ENCODE measurements at places on chromosomes 5 and 9. TPM values are rescaled to one million over a fixed set of nuclear protein-coding genes. Genes with fewer than 3 reads are reported as not detected.

GRCh38 chr5:157651623-157652376, 438 bp downstream of the SOX30 start:
- no peak for DNase-seq

- no peak for DNase-seq
Observed at GRCh38 chr9:127585161-127585819, 26.8 kb upstream of the STXBP1 start.

- DNase-seq, result peak; percentile 80
Observed at GRCh38 chr5:120457839-120458507, 6.1 kb upstream of the PRR16 start.

GRCh38 chr9:286071-286740, 71.5 kb downstream of the DOCK8 start:
- DNase-seq, result no peak

DNA sequence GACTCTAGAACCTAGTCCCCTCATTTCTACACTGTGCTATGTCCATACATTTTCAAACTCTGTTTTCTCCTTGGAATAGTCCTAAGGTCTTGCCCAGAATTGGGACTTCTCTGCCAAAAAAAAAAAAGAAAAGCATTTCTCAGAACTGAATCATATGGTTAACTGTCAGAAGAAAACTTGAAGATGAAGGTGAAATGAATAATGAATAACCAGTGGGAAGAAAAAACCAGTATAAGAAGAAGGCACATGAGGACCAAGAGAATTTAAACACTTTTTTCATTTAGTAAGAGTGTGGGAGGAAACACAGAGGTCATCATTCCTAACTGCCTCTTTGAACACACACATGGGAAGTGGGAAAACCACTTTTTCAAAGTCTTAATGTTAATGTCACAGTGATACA, 197.7 kb downstream of the PRELID2 start:
- DNase-seq, result no peak

- no peak for DNase-seq
Observed at GRCh38 chr5:78888580-78889368, 96.3 kb downstream of the ARSB start.

The SPINK7 gene
- total RNA-seq, result not detected

DNA sequence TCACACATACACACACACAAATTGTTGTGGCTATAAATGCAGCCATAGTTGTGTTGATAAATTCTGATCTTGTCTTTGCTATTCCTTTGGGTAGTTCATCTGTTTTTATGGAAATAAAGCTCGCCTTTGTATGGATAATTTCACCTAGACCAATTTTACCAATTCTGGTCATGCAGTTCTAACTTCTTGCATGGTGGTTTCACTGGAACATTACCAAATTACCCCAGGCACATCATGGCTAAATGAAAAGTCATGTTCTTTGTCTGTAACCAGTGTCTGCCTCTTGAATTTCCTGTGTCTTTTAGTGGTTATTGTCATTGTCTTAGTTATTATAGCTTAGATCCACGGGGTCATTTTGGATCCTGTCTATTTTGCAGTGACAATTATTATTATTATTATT, 50.3 kb upstream of the TMC1 start:
- no peak for DNase-seq

- DNase-seq, result no peak
Observed at GRCh38 chr5:64947031-64947430, 178.3 kb downstream of the CWC27 start.

- DNase-seq, result no peak
Observed at GRCh38 chr5:122465031-122465577, 153.1 kb downstream of the SNCAIP start.

Data from NCI-H460 (cell line).